WTC11 (cell line): ENCODE measurements at places on chromosomes 3 and 15.
A peak's percentile ranks its signal among the peaks of the same experiment; 100 is the strongest.

DNA sequence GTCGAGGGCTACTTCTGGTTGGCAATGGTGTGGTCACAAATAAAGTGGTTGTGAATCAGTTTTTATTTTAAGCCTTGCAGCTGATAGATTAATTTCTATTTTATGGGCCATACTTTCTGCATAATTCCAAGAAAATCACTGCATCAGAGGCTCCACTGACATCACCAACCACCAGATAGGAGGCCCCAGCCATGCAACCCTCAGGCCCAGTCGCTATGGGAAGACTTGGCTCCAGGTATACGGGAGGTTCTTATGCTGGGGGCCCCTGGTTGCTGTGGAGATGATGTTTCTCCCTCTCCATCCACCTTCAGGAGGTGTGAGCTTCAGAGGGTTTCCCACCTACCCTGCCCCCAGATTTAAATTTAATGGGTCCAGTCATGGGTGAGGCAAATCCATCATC is 57.4 kb downstream of the ISG20 start:
- H3K4me3 ChIP-seq: no peak overlapping the region
- H3K27ac ChIP-seq: no peak overlapping the region
- H3K4me1 ChIP-seq: no peaks in the 10 kb centered on the region
- peaks cover 19% of the 10 kb centered on the region for H3K27me3 ChIP-seq
- DNase-seq: no peak

- H3K36me3 ChIP-seq: peaks cover 47% of the 10 kb centered on the region
- peaks cover 3% of the 10 kb centered on the region for H3K27me3 ChIP-seq
- no peak for DNase-seq
- no peak overlapping the region for H3K27ac ChIP-seq
- H3K4me3 ChIP-seq: no peak overlapping the region
These were observed 75.8 kb upstream of the MB21D2 start for GRCh38 chr3:192993411-192993810.

- peaks cover 54% of the 10 kb centered on the region for H3K4me1 ChIP-seq
- H3K27ac ChIP-seq: peak overlapping the region; percentile 36
- H3K4me3 ChIP-seq: no peak overlapping the region
- H3K36me3 ChIP-seq: no peaks in the 10 kb centered on the region
- no peak for DNase-seq
These were observed 272.4 kb downstream of the FOXP1 start for GRCh38 chr3:71310980-71311660.

DNA sequence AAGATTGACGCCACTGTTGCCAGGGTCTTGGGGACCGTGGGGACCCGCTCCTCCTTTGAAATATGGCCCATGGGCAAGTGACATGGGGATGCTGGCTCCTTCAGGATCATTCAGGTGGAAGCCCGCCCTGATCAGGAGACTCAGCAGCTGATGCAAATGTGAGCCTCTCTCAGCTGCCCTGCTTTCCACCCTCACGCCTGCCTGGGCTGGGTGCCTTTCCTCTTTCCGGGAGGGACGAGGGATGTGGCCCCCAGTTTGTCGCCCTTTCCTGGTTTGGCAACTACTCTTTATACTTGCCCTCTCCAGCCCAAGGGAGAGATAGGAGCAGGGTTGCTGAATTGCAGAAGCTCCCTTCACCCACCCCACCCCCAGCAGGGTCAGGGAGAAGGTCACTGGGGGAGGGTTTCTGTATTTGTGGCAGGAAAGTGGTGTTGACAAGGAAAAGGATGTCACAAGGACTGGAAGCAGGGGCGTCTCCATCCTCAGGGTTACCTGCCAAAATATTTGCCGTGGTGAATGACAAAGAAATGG is 21.8 kb downstream of the DNASE1L3 start:
- H3K27ac ChIP-seq: no peak overlapping the region
- peaks cover 16% of the 10 kb centered on the region for H3K4me1 ChIP-seq
- no peaks in the 10 kb centered on the region for H3K36me3 ChIP-seq
- DNase-seq: no peak

DNA sequence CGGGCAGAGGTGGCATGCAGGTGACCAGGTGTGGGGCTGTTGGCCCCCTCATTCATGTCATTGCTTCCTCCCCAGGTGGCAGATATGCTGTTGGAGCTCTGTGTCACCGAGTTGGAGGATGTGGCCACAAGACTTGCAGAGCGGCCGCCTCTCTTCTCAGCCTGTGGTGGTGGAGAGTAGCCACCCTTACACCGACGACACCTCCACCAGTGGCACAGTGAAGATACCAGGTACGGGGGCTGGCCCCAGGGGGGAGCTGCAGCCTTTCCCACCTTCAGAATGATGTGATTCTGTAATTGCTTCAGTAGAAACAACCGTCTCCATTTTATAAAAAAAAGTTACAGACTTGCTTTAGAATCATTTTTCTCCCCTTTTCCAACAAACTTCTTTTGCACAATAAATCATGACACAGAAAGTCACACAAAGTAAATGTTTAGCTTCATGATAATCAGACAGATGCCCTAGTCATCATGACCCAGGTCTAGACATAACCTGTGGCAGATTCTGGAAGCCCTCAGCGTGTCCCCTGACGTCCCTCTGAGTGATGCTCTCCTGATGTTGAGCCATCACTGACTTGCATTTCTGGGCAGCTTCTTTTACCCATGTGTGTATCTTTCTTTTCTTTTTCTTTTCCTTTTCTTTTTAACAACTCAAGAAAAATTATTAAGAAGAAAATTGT is 76.0 kb upstream of the FAN1 start:
- H3K4me1 ChIP-seq: peaks cover 15% of the 10 kb centered on the region
- no peak overlapping the region for H3K4me3 ChIP-seq
- no peak for DNase-seq
- no peaks in the 10 kb centered on the region for H3K27me3 ChIP-seq
- H3K36me3 ChIP-seq: no peaks in the 10 kb centered on the region
